D721Med (cell line): ENCODE measurements at places on chromosomes 6 and 20.

- DNase-seq, result no peak
These were observed 171.9 kb upstream of the SPACA1 start for GRCh38 chr6:87875781-87876180.

GRCh38 chr20:48844996-48845395 lies 17.2 kb upstream of the PREX1 start:
- no peak for DNase-seq

GRCh38 chr6:14121936-14122344 lies 4.4 kb downstream of the CD83 start:
- no peak for DNase-seq

GRCh38 chr6:26342106-26343004 lies 22.6 kb upstream of the BTN3A2 start:
- no peak for DNase-seq

DNA sequence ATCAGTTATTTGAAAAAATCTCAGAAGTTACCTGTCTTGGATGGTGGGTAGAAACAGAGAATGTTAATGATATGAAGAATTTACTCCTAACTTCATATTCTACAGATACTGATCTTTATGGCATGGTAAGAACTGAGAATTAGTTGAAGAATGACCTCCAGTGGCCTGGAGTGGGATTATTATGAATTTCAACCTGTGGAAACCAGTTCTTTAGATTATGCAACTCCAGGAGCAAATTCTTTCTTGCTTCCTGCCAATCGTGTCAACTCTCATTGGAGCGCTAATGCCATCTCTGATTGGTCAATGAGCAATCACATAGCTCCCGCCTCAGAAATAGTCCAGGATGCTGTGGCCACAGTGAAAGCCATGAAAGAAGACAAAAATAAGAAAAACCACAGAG lies 40.6 kb downstream of the LYRM2 start:
- DNase-seq, result no peak
